ENCODE measurements at places on chromosomes 7 and 10. TPM values are rescaled to one million over a fixed set of nuclear protein-coding genes. Genes with fewer than 3 reads are reported as not detected.

GRCh38 chr10:128456271-128456670, 330.0 kb upstream of the MKI67 start:
- no peak for ATAC-seq

Gene INSYN2A
- total RNA-seq = not detected

Gene EGFR
- total RNA-seq = 101 TPM

Gene PRF1
- total RNA-seq = 0.28 TPM

DNA sequence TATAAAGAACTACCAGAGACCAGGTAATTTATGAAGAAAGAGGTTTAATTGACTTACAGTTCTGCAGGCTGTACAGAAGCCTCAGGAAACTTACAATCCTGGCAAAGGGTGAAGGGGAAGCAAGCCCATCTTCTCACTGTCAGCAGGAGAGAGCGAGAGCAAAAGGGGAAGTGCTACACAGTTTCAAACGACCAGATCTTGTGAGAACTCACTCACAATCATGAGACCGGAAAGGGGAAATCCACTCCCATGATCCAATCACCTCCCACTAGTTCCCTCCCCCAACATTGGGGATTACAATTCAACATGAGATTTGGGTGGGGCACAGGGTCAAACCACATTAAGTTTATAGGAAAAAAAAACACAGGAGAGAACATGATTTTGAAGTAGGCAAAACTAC, 222.1 kb upstream of the SHH start:
- no peak for ATAC-seq

Gene GRM8
- not detected for total RNA-seq
